AG08395 (cell line): ENCODE measurements at places on chromosomes 7 and 10.
A peak's percentile ranks its signal among the peaks of the same experiment; 100 is the strongest.

DNA sequence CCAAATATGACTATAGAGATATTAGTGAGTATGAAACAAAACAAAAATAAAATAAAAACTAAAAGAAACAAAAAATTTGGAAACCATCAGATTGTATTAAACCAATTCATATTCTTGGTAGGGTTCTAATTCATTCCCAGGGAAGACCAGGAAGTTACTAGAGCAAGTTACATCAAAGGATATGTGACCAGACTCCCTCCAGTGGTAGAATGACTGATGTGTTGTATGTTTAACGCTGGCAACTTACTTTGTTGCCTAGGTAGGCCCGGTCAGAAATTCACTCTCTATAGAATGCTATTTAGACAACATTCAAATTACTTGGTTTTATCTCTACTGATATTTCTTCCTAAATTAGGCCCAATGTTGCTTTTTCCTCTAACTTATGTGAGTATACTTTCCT, 5.2 kb downstream of the PHYHIPL start:
- peak; percentile 59 for DNase-seq

DNA sequence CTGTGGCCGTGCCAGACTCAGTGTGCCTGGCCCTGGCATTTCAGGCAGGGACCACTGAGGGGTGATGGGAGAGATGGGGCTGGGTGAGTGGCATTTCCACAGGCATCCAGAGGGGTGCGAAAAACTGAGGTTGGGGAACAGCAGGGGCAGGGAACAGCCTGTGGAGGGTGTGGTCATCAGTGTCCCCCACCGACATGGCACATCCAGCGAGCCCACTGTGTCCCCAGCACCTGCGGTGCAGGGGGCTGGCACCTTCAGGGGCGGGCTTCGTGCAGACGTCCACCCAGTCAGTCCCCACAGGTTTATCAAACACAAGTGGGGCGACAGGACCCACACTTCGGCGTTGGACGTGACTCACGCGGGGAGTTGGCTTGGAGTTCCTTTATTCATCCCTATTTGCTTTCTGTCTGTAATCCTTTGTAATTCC, 14.8 kb downstream of the CUX1 start:
- no peak for DNase-seq

DNA sequence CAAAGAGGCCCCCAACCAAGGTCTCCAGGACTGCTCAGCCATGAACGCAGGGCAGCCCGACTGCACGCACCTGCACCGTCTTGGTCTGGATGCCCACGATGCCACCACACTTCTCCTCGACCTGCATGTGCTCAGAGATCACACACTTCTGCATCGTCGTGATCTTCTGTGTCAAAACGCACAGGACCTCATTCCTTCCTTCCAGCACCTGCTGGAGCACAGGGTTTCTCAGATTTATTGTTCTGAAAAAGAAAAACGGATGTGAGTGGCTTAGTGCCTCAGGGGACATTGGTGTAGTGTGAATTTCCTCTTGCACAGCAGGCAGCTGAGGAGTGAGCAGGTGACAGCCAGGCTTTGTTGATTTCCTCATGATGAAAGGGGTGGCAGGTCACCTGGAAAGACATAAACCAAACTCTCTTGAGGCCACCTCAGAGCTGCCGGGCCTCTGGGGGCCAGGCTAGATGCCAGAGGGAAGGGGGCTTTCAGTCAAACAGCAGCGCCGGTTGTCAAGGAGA, 38.2 kb downstream of the GSDME start:
- DNase-seq, result no peak

- no peak for DNase-seq
Observed at GRCh38 chr10:5243521-5243987, 46.9 kb downstream of the AKR1C4 start.

GRCh38 chr7:80665526-80665925, 27.1 kb downstream of the CD36 start:
- DNase-seq, result no peak
